ENCODE measurements at places on chromosomes 1 and 21.

GRCh38 chr1:2124446-2125198, 70.0 kb downstream of the FAAP20 start:
- no peak for DNase-seq

DNA sequence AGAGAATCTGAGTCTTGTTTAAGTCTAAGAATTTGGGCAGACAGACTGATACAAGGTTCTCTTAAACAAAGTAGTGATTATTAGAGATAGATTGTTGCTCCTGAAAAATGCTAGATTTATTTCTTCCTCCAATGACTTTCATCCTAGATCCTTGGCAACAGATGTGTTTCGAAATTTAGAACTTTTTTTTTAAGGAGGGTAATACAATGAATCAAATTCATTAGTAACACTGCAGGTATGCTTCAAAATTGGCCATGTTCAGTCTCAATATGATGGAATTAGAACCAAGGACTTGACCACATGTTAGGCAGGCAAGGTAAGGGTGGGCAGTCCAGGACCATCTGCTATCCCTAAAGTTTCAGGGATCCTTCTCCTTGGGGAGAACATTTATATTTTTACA, 4.5 kb upstream of the LCE1F start:
- DNase-seq = no peak

GRCh38 chr1:110235834-110236682, 25.9 kb downstream of the KCNC4 start:
- DNase-seq = no peak

- no peak for DNase-seq
These were observed 33.5 kb downstream of the GPR137B start for GRCh38 chr1:236175642-236176336.

DNA sequence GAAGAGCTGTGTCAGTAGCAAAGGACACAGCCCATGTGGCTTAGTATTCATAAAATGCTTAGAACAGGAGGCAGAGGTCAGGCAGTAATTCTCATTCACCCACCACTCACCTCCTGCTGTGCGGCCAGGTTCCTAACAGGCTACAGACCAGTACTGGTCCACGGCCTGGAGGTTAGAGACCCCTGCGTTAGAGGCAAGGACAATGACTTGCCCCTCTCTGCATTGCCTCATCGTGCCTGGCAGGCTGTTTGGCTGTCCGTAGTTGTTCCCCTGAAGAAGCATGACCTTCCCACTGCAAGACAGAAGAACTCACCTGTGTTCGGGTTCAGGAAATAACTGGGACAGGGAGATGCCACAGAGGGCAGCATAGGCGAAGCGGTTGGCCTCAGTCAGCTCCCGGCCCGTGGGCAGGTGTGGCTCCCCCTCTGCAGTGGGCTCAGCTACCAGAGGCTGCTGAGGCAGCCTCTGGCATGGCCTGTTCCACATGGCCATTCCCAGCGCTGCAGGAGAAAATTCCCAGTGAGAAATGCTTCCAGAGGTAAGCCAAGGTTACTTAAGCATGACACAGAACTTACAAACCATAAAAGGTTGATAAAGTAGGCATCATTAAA, 19.3 kb downstream of the TMCO4 start:
- DNase-seq = no peak

- no peak for DNase-seq
These were observed 79.3 kb upstream of the RGS2 start for GRCh38 chr1:192729500-192729899.

DNA sequence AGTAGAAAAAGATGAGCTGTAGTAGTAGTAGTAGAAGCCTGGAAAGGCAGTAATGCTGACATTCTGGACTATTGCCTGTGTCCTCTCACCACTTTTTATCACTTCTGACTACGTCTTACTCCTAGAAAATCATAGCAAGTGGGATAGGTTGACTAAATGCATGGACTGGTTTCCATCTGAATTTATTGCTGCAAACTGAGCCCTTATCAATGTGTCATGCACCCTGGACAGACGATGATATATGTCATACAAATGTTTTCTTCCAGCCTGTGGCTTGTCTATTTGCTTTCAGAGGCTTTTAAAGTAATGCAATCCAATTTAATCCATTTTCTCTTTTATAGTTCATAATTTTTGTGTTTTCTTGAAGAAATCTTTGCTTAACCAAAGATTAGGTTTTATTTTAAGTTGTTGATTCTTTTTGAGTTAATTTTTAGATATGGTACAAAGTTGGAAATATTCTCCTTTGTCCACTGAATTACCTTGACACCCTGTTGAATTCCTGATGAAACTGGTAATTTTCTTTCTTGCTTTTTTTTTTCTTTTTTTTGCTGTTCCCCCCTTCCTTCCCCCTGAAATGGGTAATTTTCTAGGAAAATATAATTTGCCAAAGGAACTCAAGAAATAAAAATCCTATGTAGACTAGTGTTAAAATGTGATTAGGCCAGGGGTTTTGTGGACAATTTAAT, 47.1 kb downstream of the PHACTR4 start:
- no peak for DNase-seq

- DNase-seq = no peak
These were observed 5.1 kb downstream of the TIAM1 start for GRCh38 chr21:31338908-31339368.

GRCh38 chr1:205210756-205211168, 740 bp downstream of the DSTYK start:
- no peak for DNase-seq

DNA sequence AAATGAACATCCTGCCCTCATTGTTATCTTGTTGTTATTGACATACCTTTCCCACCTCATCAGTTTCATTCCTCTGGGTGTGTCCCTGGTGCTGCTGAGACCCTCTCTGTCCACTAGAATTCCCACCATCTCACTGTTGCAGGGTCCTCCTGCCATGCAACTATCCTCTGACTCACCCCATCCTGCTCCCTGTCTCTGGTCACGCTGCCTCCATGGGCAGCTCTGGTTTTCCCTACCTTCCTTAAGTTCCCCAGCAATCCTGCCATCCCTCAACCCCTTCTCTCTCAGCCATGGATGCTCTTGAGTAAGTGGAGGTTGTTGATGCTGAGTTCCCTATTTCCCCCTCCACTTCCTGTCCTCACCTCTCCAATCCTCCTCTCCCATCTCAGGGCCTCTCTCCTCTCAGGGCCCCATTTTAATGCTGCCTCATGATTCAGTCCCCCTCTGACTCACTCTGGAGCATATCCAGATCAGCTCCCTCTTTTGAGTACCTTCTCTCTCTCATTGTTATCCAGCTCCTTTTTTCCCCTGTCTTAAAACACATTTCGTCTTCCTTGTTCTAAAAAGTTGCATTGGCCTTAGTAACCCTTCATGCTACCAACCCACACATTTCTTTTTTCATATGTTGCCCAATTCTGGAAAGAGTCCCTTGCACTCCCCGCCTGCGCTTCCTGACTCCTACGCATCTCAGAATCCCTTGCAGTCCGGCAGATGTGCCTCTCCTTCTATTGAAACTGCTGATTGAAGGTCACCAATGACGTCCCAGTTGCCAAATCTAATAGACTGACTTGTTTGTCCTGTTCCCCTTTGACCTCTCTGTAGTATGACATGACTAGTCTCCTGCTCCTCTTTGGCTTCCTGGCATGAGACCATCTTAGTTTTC, 92.0 kb downstream of the CNIH3 start:
- DNase-seq = no peak

DNA sequence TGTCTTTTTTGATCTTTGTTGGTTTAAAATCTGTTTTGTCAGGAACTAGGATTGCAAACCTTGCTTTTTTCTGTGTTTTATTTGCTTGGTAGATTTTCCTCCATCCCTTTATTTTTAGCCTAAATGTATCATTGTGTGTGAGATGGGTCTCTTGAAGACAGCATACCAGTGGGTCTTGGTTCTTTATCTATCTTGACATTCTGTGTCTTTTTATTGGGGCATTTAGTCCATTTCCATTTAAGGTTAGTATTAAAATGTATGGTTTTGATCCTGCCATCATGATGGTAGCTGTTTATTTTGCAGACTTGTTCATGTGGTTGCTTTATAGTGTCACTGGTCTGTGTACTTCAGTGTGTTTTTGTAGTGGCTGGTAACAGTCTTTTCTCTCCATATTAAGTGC, 14.1 kb downstream of the ZNF678 start:
- no peak for DNase-seq

- DNase-seq = no peak
These were observed 118.3 kb upstream of the USP24 start for GRCh38 chr1:55333461-55333860.

- no peak for DNase-seq
These were observed 36.7 kb upstream of the SH3D21 start for GRCh38 chr1:36269408-36269838.

DNA sequence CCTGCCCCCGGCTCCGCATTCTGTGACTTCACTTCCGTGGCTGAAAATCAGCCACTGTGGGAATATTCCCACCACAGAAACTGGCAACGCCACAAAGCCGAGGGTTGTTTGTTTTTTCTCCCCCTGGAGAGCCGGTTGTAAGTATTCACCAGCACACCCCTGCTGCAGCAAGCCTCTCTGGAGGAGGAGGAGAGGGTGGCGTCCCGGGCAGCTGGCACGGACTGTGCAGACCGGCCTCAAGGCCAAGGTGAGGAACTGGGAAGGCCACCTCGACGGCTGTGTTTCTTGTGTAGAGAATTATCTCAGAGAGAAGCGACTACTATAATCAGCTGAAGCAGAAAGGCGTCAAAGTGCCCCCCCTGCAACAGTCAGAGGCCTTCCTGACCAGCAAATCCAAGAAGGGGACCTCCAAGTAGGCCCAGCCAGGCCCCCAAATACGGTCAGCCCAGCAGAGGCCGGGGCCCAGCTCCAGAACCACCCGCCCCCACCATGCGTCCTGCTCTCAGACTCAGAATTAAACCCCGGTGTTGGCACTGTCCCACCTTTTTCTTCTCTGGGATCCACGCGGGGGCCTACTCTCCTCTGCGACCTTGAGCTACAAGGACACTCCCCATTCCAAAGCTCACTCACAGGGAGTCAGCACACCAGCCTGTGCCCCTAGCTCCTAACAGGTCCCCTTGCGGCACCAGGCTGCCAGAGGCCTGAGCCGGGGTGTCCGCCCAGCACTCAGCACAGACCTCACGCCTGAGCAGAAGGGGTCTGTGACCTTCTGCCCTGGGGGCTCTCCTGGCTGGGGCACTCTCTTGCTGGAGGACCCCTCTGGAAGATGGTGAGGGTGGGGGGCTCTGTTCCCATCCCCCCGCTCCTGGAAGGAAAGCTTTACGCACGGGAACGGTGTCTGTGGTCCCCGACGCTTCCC, 1.2 kb upstream of the SMIM1 start:
- no peak for DNase-seq

DNA sequence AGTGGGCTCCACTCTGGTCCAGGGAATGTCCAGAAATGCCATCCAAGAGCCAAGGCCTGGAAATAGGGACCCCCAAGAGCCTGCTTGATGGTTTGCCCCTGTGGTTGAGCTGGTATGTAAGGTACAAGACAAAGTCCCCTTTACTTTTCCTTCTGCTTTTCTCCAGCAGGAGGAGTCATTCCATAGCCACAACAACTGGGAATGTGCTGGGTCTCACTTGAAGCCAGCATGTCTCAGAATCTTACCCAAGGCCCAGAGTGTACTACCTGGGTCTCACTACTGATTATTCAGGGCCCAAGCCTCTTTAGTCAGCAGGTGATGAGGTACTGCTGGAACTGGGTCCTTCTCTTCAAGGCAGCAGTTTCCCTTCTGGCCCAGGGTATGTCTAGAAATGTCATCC, 62.1 kb upstream of the CD55 start:
- DNase-seq = no peak

DNA sequence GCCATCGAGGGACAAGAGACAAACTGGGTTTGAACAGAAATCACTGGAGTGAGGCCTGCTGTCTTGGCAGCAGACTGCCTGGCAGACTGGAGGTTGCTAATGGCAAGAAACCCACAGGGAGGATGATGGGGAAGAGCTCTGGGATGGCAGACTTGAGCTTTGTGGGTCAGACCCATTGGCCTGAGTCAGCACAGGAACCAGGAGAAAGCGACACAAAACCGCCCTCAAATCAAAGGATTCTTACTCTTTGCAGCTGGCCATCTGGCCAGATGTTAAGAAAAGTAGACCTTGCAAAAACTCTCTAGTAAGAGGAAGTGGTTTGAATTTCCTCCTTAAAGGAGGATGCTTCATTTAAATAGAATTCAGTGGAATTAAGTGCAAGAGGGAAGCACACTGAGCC, 195.2 kb upstream of the JUN start:
- no peak for DNase-seq

DNA sequence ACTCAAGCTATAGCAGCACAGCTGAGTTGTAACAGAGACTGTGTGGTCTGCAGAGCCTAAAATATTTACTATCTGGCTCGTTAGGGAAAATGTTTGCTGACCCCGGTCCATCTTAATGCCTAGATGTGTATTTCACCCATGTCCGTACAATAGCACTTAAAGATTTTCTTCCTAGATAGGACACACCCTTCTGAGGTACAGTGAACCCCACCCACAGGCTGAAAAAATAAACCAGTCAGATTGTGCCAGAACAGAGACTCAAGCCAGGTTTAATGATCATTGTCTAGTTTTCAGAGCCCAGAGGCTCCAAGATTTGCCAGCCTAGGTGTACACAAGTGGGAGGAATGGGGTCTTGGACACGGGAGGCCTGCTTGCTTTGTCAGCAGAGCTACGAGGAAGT, 5.6 kb downstream of the AMIGO1 start:
- no peak for DNase-seq

DNA sequence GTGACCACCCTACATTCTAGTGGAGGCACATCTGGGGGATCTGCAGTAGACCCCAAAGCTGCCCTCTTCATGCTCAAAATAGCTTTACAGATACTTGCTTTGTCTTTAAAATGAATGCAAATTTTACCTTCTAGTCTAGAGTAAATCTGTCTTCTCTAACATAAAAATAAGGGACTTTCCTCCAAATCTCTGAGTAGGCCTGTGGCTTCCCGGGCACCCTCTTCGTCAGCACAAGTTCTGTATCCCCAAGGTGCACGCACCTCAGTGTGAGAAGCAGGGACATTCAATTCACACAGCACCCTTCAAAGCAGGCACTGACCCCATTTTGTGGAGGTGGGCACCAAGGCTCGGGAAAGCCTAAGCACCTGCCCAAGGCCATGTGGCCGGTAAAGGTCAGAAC, 19.0 kb downstream of the MEF2D start:
- no peak for DNase-seq

DNA sequence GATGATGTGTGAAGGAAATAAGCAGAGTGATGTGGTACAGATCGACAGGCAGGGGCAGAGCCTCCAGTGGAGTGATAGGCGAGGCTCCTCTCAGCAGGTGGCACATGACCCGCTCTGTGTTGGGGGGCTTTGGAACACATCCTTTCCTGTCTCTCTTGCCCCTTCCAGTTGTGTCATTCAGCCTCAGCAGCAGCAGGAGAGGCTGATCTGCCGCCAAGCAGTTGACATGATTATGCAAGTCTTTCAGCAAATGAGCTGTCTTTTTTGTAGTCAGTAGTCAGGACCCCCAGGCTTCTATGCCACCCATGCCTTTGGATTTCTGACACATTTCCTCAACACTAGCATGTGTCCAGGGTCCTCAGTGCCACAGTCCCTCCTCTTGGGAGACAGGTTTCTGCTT, 307.1 kb upstream of the C1orf174 start:
- no peak for DNase-seq

GRCh38 chr1:223008808-223009207, 134.2 kb downstream of the TLR5 start:
- no peak for DNase-seq

Data from GM06990 (cell line).